ENCODE measurements at places on chromosomes 6 and 20.

GRCh38 chr6:150075034-150075421 is 6.1 kb upstream of the ULBP3 start:
- DNase-seq = no peak

DNA sequence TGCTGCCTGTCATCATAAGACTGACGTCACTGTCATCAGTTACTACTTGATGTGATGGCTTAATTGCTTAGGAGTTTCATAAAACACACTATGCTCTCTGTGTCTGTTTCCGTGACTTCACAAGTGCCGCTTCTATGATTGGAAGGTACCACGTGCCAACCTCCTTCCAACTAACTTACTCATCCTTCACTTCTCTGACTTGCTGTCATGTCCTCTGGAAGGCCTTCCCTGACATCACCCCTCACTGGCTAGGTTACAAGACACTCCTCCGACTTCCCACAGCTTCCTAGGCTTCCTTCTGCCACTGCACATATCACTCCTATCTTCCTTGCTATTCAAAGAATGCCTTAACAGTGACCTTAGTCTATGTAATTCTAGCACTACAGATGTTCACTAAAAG is 20.4 kb downstream of the SERINC3 start:
- DNase-seq = no peak

GRCh38 chr20:59448851-59449444 is 148.5 kb downstream of the EDN3 start:
- no peak for DNase-seq

GRCh38 chr6:161256407-161256806 is 17.5 kb downstream of the AGPAT4 start:
- no peak for DNase-seq

- no peak for DNase-seq
Observed at GRCh38 chr20:9218531-9218961, 149.7 kb downstream of the PLCB4 start.

GRCh38 chr6:30964075-30964474 is 19.4 kb upstream of the MUC21 start:
- no peak for DNase-seq

- no peak for DNase-seq
Observed at GRCh38 chr6:135195041-135195440, 13.9 kb downstream of the MYB start.

DNA sequence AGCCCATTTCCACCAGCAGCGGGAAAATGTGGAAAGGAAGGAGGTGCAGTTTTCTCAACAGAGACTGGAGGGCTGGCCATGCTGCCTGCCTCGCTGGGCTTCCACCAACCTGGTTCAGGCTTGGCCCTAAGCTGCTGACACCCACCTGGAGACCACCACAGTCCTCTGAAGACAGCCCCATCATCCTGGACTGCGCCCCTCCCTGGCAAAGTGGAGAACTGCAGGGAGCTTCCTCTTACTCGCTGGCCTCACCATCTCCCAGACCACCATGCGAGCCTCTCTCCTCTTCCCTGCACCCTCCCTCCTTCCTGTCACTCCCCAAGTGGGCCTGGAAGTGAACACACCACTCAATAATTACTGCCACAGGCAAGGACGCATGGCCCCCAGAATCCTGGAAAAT is 71.5 kb downstream of the PSMG4 start:
- no peak for DNase-seq

GRCh38 chr6:45877970-45878590 is 137.6 kb downstream of the CLIC5 start:
- no peak for DNase-seq

- DNase-seq = no peak
Observed at GRCh38 chr20:43363506-43363905, 94.2 kb upstream of the SRSF6 start.

Data from stimulated activated naive CD4-positive, alpha-beta T cell treated with Interleukin-2 at 50 U/mL for 16 hours (primary cell).